NCI-H1092 treated with DMSO at 0.1 percent for 48 hours (cell line): ENCODE measurements at places on chromosomes 1 and 21.

DNA sequence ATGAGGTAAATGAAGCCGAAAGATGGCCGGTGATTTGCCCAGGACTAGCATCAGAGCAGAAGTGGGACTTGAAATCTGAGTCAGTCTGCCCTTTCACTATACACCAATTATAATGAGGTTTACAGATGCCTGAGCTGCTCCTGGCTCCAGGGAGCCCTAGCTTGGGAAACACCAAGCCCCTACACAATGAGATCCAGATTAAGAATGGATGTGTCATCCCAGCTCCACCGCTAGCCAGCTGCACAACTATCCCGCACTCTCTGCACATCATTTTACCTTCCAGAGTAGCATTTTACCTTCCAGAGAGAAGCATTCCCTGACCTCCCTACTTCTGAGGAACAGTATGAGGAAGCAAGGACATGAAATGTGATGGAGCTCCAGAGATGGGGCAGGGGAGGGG is 27.0 kb downstream of the SERTAD4 start:
- no peak for DNase-seq

- no peak for DNase-seq
Measured at GRCh38 chr1:150805899-150806298, 2.2 kb downstream of the CTSK start.

DNA sequence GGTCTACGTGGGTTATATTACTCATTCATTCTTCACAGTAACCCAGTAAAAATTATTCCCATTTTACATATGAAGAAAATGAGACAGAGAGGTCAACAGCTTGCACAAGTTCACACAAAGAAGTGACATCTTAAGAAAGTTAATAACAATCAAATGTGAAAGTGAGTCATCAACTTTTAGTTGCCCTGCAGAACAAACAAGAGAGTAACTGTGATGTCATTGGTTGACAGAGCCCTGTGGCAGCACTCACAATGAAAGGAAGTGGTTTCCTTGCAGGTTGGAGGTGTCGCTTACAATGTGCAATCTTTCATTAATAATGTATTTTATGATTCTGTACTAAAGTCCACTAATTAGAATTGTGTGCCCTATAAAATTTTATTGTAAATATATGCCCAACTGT is 369.6 kb downstream of the RYR2 start:
- no peak for DNase-seq

DNA sequence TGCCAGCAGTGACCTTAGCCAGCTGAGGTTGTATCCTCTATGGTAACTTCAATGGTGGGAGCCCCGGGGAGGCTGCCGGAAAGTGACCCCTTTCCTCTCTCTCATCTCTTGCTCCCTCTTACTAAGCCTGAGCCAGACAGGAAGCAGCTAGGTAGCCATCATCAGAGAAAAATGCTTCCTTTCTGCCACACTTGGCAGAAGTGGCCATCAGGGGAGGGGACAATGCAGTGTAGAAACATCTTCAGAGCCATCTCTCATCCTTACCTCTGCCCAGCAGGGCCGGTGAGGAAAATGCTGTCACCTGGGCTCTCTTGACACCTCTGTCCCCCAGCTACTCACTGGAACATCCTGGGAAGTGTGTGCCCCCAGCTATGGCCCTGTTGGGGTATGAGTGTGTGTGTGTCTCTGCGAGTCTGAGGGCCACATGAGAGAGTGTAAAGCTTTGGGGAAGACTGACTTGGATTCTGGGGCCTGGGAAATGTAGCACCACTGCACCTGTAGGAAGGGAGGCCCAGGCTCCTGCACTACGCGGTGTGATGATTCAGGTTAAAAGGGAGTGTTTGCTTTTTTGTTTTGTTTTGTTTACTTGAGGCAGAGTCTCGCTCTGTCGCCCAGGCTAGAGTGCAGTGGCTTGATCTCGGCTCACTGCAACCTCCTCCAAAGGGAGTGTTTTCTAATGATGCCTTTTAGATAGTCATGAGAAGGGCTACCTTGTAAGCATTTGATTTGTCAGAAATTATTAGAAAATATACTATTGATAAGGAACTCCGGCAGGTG is 48.7 kb upstream of the CNTN2 start:
- no peak for DNase-seq

GRCh38 chr1:117114877-117115276 is 6.7 kb downstream of the TRIM45 start:
- no peak for DNase-seq

- DNase-seq, result no peak
Measured at GRCh38 chr21:14926186-14926585, 138.6 kb downstream of the NRIP1 start.

- DNase-seq, result no peak
Measured at GRCh38 chr1:238710697-238711096, 675.7 kb upstream of the CHRM3 start.

- no peak for DNase-seq
Measured at GRCh38 chr1:88221411-88221810, 462.7 kb upstream of the PKN2 start.
